ENCODE measurements at places on chromosomes 12 and 14.

- DNase-seq, result no peak
Observed at GRCh38 chr12:28132398-28132797, 57.9 kb upstream of the CCDC91 start.

- DNase-seq, result no peak
Observed at GRCh38 chr12:10909462-10909861, at the start of gene TAS2R13. Gene TAS2R13 (minus strand): TSS chr12:10909562. CDS start chr12:10909298, 264 bp downstream.

DNA sequence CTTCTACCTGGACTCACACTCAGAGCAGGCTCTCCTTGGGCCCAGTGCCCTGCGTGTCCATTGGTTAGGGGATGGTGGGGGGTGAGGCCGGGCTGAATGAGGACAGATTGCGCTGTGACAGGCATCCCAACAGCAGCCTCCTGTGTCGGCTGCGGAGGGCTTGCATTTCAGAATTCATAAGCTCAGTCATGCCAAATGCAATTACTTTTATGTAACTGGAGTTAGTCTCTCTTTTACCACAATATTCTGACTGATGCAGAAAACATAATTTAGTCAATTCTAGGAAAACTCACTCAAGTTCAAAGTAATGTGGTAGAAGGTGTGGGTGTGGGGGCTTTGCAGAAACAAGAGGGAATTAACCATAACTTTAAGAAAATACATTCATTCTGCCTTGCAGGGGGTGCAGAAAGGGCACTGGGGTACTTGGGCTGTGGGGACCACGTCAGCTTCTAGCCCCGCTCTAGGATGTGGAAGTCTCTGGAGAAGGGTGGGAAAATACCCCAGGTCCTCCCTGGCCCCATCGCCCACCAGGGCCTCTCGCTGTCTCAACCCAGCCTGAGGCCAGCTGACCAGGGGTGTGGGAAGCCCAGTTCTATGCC is 257.7 kb downstream of the ADGRD1 start:
- no peak for DNase-seq

DNA sequence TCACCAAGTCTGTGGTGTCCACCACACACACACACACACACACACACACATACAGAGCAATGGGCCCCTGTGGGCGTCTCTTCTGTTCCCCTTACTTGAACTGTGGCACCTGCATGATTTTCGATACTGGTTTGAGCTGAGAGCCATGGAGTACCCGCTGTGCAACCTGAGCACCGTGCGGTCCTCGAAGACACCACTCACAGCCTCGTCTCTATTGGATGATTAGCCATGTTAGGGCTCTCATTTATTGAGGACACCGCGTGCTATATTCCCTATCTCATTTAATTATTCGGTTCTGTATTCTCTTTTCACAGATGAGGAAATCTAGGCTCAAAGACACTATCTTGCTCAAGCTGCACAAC is 623 bp upstream of the C14orf132 start:
- peak; percentile 10 for DNase-seq

DNA sequence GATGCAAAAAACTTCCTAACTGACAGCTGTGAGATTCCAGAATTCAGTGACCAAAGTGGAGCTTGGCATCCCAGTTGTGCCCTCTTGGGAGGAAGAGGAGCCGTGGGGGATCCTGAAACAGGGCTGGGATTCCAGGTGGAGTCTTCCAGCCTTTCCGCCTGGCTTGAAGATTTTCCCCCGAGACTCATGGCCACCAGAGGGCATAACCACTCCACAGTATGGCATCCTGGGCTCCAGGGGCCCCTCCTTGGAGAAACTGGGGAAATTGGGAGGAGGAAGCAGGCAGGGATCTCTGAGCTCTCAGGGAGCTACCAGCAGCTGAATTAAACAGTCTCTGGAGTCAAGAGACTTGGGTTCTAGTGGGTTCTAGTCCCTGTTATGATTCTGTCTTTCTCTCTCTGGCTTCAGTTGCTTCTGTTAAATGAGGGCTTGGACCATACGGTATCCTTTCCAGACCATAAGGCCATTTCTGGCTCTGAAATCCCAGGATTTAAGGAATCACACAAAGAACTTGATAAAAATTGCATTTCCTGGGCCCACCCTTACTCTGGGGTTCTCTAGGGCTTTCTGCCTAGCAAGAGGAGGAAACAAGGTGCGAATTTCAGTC is 2.6 kb upstream of the TAMALIN start:
- DNase-seq, result no peak

Measured in activated CD4-positive, alpha-beta T cell treated with anti-CD3 and anti-CD28 coated beads for 48 hours (primary cell).